ENCODE measurements at places on chromosomes 6 and 20. TPM values are rescaled to one million over a fixed set of nuclear protein-coding genes. Genes with fewer than 3 reads are reported as not detected.

Gene TCF15
- not detected for total RNA-seq

Gene IMPG1
- total RNA-seq: not detected

- H3K27ac ChIP-seq: peak overlapping the region; percentile 54
- DNase-seq: no peak
- no peaks in the 10 kb centered on the region for H3K27me3 ChIP-seq
- H3K36me3 ChIP-seq: no peaks in the 10 kb centered on the region
Observed at GRCh38 chr20:4978050-4978918, 23.0 kb downstream of the SLC23A2 start.

Gene AIF1
- 8.1 TPM for total RNA-seq

Gene FHL5
- not detected for total RNA-seq

GRCh38 chr20:46752728-46753127 is 43.3 kb downstream of the SLC2A10 start:
- no peak overlapping the region for H3K4me3 ChIP-seq
- no peaks in the 10 kb centered on the region for H3K36me3 ChIP-seq
- peak; percentile 17 for DNase-seq
- H3K4me1 ChIP-seq: peaks cover 6% of the 10 kb centered on the region
- no peak overlapping the region for H3K27ac ChIP-seq

Gene ABHD16B
- not detected for total RNA-seq
